SK-N-MC (cell line): ENCODE measurements at places on chromosomes 5 and 9.

- DNase-seq, result no peak
These were observed 471.8 kb downstream of the KIF4B start for GRCh38 chr5:155485386-155485785.

DNA sequence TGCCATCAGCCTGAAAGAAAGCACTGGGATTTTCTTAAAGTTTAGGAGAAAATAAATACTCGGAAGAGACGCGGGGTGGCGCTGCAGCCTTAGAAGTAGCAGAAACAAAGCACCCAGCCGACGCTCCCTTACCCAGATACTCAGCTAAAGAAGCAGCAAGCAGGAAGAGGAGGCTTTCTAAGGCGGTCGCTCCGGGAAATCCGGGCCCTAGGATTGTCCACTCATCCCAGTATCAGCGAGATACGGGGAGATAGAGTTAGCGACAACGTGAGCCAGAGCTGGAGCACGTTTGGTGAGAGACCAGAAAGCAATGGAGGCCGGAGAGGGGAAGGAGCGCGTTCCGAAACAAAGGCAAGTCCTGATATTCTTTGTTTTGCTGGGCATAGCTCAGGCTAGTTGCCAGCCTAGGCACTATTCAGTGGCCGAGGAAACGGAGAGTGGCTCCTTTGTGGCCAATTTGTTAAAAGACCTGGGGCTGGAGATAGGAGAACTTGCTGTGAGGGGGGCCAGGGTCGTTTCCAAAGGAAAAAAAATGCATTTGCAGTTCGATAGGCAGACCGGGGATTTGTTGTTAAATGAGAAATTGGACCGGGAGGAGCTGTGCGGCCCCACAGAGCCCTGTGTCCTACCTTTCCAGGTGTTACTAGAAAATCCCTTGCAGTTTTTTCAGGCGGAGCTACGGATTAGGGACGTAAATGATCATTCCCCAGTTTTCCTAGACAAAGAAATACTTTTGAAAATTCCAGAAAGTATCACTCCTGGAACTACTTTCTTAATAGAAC lies at the start of gene PCDHB2:
TSS of gene PCDHB2 (plus strand) at position 135 of the 782 bp plus-strand sequence. CDS start at position 311, 176 bp downstream.
- peak; percentile 81 for DNase-seq

- no peak for DNase-seq
These were observed 232.8 kb downstream of the PDE4D start for GRCh38 chr5:59660737-59661136.

- DNase-seq, result peak; percentile 5
These were observed 1.2 kb upstream of the INSL6 start for GRCh38 chr9:5186416-5187169.

GRCh38 chr5:57850109-57850508 lies 367.5 kb upstream of the ACTBL2 start:
- no peak for DNase-seq

DNA sequence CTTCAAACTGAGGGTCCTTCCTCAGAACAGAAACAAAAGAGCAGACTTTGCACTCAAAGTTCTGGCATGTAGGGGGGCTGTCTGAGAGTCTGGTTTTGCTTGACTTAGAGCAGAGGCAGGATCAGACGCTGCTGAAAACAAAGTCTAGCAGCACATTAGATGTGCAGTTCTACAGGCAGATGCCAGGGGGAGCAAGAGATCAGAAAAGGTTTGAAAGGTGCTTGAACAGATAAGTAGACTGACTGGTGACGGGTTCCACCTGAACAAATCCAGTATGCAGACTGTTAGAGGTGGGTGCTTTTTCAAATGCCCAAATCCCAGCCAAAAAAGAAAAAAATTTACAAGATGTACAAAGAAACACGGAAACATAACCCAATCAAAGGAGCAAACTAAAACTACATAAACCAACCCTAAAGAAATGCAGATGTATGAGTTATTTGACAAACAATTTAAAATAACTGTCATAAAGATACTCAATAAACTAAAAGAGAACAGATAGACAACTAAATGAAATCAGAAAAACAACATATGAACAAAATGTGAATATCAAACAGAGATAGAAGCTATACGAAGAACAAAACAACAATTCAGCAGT lies 194.7 kb upstream of the FREM1 start:
- no peak for DNase-seq

- no peak for DNase-seq
These were observed 36.6 kb downstream of the DROSHA start for GRCh38 chr5:31495336-31495735.

DNA sequence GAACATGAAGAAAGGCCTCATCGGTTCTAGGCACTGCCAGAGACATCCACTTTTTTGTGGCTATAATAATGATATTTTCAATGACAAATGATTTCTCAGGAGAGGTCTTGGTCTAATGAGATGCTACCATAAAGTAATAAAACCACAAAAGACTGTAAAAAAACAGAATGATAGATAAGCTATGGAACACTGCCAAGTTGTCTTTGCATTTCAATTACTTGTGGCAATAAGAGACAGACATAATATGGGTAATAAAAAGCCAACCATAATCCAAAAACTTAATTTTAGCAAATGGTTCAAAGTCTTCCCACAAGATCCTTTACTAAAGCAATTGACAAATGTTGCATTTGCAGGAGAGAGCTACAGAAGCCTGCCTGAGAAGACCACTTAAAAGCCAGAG lies 292.5 kb downstream of the ATPSCKMT start:
- DNase-seq, result no peak

DNA sequence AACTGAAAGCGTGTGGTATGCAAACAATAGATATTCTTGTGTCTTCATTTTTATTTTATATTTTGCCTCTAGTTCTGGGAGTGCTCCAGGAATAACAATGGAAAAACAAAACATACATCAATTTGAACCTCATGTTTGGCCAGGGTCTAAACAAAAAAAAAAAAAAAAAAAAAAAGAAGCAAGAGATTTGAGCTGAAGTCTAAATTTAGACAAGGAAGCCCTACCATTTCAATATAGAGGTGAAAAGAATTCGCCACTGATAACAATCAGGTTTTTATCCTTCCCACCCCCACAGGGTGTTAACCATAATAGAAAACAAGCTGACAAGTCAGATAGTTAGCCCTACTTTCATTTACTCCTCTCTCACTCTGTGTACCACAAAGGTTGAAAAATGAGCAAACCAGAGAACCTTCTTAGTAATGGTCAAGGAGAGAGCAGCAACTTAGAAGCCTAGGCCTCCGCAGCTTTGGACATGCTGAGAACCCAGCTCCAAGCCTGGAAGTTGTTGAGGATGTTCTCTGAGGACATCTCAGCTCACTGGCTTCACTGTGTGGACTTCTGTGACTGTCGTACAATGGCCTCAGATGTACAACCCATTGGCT lies 118.2 kb upstream of the HMHB1 start:
- no peak for DNase-seq

DNA sequence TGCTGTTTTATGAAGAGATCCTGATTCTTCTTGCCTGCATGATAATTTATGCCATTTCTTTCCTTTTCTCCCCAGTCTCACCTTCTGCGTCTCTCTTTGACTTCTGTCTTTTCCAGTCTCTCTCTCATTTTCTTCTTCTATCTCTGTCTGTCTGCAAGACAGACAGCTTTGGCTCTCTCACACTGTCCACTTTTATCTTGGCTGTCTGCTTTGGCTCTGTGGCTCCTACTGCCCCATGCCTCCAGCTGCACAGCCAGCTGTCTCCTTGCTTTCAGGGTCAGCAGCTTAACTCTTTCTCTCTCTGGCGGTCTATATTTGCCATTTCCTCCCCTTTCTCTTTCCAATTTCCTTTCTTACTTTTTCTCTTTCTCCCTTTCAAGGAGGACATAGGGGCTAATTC lies 971.1 kb upstream of the COX7C start:
- no peak for DNase-seq

- DNase-seq, result no peak
These were observed 133.4 kb downstream of the SUSD1 start for GRCh38 chr9:112041536-112042243.

DNA sequence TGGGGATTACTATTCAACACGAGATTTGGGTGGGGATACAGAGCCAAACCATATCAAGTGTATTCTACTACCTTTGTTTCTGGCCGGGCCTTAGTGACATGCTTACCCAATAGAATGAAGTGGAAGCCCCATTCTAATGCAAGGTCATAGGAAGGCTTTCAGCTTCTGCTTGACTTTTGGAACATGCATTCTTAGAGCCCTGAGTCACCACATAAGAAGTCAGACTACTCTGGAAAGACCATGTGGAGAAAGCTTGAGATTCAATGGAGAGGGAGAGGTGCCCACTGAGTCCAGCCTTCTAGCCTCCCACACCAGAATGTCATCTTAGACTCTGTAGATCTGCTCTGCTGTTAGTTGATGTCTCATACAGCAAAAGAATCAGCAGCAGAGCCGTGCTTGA lies 155.7 kb upstream of the FBN2 start:
- no peak for DNase-seq
